ENCODE measurements at places on chromosomes 5 and 9. TPM values are rescaled to one million over a fixed set of nuclear protein-coding genes. Genes with fewer than 3 reads are reported as not detected.

The WNK2 gene
- 69.4 TPM for total RNA-seq

The NEUROG1 gene
- not detected for total RNA-seq

The RNF183 gene
- total RNA-seq = not detected

DNA sequence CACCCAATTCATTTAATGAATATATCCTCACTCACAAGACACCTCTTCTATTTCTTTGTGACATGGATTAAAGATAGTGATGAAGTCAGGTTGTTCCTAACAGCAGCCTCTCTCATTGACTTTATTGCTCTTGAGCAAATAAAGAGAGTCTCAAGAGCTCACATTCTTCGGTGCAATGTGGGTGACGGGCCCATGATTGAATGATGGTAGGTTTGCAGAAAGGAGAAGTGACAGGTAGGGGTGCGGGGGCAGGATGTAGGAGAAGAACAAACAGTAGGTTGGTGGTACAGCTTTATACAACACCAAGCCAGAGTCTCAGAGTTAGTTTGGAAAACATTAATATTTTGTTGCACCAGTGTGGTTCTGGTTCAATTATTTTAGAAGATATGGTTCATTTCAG lies 122.2 kb downstream of the SLIT3 start:
- DNase-seq = no peak

- no peak for DNase-seq
These were observed 68.4 kb downstream of the ANXA1 start for GRCh38 chr9:73219985-73220626.

Data from H9 (cell line).